ENCODE measurements at places on chromosomes 13 and 19.
A peak's percentile ranks its signal among the peaks of the same experiment; 100 is the strongest.

GRCh38 chr19:13262450-13262849, 112.2 kb downstream of the IER2 start:
- peak; percentile 76 for DNase-seq

DNA sequence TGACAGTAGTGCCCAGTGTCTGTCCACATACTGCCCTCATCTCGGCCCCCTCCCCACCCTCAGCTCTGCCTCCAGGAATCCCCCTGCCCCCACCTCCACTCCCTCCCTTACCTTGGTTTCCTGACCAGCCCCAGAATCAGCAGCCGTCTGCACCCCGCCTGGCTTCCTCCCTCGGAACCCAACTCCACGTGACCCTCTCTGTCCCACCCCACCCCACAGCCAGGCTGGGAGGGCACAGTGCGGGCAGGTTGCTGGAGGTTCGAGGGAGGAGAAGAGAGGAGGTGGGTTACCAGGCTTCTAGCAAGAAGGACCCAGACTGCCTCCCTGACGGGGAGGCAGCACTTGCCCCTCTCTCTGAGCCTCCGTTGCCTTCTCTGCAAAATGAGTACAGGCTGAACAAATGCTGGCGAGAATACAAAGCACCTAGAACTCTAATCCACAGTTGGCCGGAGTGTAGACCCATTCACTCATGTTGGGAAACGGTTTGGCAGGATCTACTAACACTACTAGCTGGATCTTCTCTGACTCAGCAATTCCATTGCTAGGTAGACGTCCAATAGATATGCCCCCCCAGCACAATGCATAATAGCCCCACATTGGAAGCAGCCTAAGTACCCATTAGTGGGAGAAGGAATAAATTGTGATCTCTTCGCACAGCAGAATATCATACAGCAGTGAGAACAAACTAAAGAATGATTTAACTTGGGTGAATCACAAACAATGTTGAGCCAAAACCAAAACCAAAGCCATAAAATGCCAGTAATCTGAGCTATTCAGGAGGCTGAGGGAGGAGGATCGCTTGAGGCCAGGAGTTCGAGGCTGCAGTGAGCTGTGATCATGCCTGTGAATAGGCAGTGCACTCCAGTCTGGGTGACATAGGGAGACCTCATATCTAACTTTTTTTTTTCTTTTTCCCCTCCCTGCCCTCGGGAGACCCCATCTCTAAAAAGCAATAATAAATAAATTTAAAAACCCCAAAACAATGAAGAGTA, at the start of gene RASAL3:
Gene RASAL3 (minus strand): TSS at position 151 of the 992 bp plus-strand sequence. CDS start 186 bp downstream, outside the sequence.
- no peak for DNase-seq

DNA sequence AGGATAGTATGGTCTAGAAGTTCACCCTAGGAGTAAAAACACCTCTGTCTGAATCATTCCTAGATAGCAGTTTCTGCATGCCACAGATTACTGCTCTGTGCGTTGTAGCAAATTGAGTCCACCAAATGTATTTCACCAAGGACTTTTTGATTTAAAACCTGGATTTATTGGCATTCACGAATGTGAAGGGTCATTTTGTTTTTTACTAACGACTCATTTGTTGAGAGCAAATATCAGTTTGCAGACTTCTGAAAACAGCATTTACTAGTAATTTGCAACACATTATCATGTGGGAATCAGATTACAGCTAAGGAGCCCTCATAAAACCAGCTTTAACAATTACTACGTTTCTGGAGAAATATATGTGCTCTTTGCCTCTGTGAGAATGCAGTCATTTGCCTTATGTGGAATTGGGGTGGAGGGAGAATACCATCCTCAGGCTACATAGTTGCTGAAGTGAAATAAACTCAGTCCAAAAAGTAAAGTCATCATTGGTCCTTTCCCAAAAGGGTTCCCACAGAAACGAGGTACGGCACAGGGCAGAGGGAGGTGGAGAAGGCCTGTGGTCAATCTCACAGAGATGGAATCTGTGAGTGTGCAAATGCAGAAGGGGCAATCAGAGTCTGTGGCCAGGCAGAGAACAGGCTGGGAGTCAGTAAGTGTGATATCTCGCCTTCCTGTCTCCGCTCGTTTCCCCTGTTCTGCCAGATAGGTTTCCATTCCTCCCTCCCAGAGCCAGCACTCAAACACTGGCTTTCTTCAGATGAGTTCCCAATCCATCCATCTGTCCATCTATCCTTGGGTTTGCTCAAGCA, 63.1 kb downstream of the DLEU7 start:
- DNase-seq = peak; percentile 42

GRCh38 chr13:29850213-29850898, at the start of gene UBL3:
UBL3 (minus strand) TSS chr13:29850617; CDS start chr13:29849538, 1,079 bp downstream.
- DNase-seq = peak; percentile 80

DNA sequence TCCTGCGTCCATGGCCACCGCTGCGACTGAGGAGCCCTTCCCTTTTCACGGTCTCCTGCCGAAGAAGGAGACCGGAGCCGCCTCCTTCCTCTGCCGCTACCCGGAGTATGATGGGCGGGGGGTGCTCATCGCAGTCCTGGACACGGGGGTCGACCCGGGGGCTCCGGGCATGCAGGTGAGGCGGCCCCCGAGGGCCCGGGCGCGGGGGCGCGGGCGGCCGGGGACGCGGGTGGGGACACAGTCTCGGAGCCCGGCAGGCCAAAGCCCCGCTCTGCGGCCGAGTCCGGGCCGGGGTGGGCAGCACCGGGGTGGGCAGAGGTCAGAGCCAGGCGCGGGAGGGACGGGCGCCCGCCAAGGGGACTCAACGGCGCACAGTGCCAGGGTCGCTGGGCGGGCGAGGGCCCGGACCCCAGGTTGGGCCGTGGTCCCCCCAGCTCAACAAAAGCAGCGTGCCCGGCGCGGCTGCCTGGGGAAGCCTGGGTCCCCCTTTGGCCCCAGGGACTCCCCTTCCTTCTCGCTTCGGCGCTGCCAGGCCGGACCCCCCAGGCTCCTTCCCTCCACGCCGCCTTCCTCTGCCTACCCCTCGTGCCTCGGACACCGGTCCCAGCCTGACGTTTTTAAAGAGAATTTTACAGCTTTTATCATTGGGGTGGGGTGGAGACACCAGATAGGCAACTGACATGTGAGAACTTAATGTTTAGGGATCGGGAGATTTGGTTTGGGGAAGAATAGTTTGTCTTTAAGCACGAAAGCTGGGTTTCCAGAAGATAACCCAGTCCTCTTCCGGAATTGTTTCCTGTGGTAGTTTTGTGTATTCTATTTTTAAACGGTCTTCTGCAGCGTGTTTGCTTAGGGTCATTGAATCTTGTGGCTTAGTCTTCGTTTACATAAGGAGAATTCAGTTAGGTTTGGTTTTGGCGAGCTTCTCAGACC, 509 bp downstream of the TPP2 start:
- DNase-seq = peak; percentile 73

GRCh38 chr19:14474827-14475226, 327 bp downstream of the PTGER1 start:
- no peak for DNase-seq

DNA sequence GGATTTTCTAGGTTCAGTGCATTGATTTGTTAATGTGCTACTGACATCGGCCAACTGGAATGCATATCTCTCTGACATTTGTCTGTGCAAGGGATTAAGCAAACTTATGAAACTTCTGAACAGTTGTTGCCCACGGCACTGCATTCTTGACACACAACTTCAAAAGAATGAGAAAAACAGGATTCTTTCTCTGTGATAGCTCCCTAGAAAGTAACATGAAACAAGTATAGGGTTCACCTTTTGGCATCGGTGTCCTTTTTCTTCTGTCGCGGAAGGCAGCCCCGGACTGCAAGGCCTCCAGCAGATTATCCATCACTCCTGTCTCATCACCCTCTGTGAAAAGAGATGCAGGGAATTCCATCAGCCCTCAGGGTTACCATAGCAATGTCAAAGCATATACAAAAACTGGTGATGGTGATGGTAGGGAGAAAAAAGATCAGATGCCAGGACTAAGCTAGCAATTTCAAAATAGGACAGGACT, 389.2 kb downstream of the DIAPH3 start:
- no peak for DNase-seq

GRCh38 chr13:110361365-110361911, 54.4 kb downstream of the COL4A2 start:
- no peak for DNase-seq

GRCh38 chr13:112065867-112066623, 904 bp upstream of the SOX1 start:
- DNase-seq = no peak

DNA sequence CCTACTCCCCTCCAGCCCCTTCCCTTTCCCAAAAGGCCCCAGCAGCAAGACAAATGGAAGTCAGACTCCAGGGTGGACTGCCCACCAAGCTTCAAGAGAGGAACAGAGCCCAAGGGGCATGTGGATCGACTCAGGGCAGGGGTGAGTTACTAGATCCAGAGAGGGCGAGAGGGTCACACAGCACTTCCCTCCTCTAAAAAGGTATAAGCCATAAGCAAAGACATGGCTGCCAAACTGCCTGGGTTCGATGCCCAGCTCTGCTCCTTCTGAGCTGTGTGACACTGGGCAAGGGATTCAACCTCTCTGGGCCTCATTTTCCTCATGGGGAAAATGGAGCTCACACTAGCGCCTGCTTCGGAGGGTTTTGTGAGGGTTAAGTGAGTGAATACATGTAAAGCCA, 3.8 kb downstream of the PPP1R14A start:
- no peak for DNase-seq

GRCh38 chr19:33275933-33276619, 26.3 kb downstream of the CEBPA start:
- no peak for DNase-seq

- DNase-seq = no peak
Observed at GRCh38 chr13:108494991-108495645, 134.3 kb upstream of the MYO16 start.

DNA sequence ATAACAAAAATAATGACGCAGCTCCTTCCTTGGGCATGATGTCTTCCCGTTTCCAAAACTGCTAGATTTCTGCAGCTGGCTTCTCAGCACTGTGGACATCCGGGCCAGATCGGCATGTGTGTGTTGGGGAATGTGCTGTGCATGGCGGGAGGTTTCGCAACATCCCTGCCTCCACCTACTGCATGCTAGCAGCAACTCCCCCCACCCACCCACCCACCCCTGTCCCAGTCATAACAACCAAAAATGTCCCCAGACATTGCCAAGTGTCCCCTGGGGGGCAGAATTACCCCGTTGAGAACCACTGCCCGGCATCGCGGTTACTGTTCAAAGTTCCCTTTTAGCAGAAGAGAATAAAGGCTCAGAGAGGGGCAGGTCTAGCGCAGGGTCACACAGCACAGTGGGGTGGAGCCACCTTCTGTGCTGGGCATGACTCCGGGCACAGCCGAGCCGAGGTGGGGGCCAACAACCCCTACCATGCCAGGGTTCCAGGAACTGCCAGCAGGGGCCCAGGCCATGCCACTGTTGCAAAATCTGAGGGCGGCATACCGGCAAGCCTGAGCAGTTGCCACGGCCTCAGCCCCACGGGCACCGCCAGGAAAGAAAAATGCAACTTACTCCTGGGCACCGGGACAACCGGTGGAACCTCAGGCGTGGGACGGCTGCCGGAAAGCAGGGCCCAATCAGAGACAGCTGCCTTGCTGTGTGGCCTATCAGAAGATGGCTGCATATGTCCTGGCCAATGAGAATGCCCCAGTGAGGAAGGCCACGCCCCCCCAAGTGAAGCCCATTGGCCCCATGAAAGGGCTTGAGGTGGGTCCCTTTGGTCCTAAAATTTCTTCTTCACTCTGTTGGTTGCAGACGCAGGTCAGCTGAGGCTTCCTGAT, 22.5 kb upstream of the NFIC start:
- DNase-seq = peak; percentile 49

DNA sequence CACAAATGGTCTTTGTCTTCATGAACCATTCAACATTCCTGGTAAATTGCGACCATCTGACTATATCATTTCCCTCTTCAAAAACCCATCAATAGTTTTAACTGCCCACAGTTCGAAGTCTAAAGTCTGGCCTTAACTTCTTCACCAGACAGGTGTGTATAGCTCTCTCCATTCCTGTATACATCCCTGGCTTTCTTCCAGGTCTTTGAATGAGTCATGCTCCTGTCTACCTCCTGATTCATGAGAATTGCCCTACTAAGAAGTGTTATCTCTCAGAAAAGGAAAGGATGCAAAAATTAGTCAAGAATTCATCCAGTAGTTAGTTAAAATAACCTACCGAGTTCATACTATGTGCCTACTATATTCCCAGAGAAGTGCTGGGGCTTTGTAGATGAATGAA, 225.0 kb downstream of the TBC1D4 start:
- DNase-seq = no peak

GRCh38 chr13:22837980-22838647, 342.7 kb upstream of the SGCG start:
- DNase-seq = no peak

DNA sequence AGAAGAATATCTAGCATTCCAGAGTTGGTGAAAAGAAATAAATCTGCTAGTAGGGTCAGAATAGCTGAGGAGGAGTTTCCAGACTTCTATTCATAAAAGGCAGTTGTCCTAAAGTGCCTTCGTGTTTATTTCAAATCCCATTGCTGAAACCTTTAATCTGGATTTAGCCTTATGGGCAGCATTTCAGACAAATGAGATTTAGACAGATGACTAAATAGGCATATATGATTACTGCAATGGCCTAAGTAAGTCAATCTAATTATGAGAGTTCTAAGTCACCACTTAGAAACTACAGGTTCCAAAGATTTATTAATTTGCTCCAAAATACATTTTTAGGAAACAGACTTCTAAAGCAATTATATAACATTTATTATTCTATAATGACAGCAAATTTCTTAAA, 368.7 kb downstream of the LIG4 start:
- DNase-seq = no peak

GRCh38 chr19:45826934-45827333, 11.8 kb upstream of the RSPH6A start:
- DNase-seq = no peak

DNA sequence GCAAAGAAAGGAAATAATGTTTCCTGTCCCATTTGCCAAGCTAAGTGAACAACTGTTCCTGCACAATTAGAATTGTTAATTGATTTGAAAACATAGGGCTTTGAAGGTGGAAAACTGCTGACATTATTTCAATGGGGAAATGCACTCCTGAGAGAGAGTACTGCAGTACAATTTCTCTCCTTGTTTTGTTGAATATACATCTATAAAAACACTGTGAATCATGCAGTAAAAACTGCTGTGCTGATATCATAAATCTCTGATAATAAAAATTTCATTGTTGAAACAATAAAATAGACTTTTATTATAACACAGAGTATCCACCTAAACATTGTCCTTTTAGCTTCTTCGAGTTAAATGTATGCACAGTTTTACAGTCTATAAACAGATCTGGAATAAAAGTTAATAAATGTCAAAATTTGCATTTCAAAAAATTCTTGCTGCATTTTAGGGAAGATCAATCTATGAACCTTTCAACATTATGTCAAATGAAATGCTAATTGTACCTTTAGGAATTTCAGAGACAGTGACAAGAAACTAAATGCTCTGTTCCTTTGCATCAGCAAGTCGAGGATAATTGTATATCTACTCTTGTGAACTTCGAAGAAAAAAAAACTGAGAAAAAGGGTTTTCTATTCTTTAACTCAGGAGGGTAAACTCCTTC, 328.2 kb upstream of the DACH1 start:
- no peak for DNase-seq

GRCh38 chr19:1053176-1054101, 13.5 kb upstream of the ARHGAP45 start:
- DNase-seq = no peak

Data from OCI-M1 (cell line).